SJCRH30 (cell line): ENCODE measurements at places on chromosomes 2 and 18. TPM values are rescaled to one million over a fixed set of nuclear protein-coding genes. Genes with fewer than 3 reads are reported as not detected.

DNA sequence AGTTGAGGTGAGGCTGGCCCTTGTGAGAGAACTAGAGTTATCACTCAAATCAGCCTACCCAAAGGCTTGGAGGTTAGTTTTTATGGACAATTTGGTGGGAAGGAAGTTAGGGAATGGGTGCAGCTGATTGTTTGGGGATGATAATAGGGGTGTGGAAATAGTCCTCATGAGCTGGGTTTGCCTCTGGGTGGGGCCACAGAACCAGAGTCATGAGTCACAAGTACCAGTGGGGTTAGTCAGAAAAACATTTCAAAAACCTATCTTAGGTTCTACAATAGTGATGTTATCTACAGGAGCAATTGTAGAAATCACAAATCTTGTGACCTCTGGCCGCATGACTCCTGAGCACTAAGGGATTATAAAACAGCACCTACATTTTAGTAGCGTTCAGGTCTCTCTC is 630.1 kb upstream of the PIK3C3 start:
- no peak for DNase-seq

GRCh38 chr2:110904116-110904778 is 171.9 kb downstream of the ACOXL start:
- no peak for DNase-seq

- no peak for DNase-seq
Observed at GRCh38 chr2:133760376-133760775, 192.1 kb upstream of the NCKAP5 start.

- DNase-seq, result no peak
Observed at GRCh38 chr2:71586471-71586870, 133.1 kb downstream of the DYSF start.

- no peak for DNase-seq
Observed at GRCh38 chr2:235917506-235917905, 250.7 kb downstream of the GBX2 start.

DNA sequence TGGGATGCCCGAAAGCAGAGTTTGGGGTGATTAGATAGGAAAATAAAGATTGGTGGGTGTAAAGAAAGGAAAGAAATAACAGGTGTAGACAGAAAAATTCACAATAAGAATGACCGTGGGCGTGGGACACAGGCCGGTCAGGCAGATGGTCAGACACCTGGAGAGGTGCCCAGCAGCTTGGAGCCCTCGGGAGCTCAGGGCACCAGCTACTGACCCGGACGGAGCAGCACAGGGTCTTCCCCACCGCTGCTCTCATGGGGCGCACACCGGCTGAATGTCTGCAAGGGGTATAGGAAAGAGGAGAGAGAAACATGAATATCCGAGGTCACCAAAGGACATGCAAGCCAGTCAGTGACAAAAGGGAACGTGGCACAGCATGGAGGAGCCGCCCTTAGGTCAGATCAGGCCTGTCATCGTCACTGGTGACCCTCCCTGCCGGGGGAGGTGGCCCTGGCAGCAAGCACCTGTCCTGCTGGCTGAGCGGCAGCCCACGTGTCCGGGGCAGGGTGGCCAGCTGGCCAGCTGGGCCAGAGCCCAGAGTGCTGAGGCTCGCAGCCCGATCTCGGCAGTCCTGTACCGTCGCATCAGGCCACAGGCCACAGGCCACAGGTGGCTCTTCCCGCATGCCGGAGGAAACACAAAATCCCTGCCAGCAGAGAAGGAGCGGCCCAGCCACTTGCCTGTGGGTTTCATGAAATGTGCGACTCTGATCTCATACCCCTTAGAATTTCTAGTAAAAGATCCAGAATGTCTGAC is 112.0 kb upstream of the NDUFV2 start:
- peak; percentile 23 for DNase-seq

DNA sequence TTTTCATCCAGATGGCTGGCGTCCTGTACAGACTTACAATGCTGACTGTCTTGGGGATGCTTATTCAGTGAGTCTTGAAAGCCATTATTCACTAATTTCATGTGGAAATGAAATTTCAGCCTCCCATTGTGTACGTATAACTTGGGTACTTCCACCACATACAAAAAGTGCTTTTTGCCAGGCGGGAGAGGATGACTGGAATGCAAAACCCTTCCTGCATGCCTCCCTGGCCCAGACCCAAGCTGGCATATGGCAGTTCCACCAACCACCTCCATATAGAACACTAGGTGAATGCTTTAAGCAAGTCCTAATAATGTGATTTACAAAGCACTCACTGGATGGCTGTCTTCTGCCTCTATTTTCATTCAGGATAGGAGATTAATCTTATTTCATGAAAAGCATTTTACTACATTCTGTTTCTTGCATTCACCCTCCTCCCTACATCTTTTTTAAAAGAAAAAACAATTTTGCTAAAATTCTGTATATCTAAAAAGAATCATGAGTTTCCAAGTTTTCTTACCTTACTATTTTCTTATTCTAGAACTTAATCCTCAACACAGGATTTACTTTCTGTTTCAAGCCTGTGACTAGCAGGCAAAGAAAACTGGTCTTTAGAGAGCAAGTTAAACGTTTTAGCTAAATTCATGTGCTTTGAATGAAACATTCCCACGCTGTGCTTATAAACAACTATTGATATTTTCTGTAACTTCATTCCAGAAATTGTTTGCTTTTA is 327.6 kb downstream of the NCKAP5 start:
- no peak for DNase-seq

GRCh38 chr2:48440103-48440390 is 89.9 kb upstream of the STON1 start:
- DNase-seq, result no peak

- DNase-seq, result no peak
Observed at GRCh38 chr18:11658019-11658418, 31.0 kb upstream of the GNAL start.

DNA sequence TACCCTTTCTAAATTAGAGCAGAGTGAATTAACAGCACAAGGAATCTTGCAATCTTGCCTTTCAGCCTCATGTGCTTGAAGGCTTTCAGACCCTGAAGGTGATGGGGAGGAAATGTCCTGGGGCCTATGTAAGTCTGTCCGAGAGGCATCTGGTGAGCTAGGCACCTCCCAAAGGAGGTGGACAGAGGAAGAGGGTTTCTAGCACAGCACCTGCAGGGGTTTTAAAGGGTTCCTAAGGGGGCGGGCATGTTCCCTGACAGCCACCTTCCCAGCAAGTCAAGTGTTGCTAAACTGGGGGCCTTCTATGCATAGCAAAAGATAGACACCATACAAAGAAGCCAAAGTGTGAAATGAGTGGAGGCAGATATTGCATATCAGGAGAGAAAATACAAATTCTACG is 88.5 kb downstream of the CDH2 start:
- no peak for DNase-seq

GRCh38 chr2:221096706-221097567 is 475.2 kb downstream of the EPHA4 start:
- DNase-seq, result peak; percentile 42

DNA sequence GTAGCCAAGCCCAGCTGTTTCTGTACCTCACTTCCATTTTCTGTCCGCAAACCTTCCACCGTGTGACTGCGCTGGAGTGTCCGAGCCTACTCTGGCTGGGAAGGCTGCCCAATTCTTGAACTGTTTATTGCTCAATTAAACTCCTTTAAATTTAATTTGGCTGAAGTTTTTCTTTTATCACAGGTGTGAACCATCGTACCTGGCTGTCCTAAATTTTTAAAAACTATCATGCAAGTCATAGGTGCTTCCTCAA is 6.2 kb upstream of the RNU2-63P start:
- peak; percentile 22 for DNase-seq

- no peak for DNase-seq
Observed at GRCh38 chr2:96665083-96665569, 22.6 kb downstream of the FER1L5 start.

DNA sequence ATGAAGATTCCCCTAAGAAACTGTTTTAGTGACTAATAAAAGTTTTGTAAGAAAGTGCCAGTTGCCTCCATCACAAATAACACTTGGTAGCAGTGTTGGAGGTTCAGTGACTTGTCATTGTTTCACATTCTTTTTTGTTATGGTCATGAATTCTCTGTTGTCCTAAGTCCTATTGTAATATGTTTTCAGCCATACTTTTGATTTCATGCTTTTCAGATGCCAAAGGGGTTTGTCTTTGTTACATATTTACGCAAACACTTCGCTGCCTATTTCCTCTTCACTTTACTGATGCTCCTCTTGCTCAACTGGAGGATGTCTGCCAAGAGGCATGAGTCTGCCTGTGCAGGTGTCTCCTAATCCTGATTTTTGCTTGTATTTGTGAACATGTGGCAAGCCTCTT is 66.6 kb downstream of the PHLPP1 start:
- no peak for DNase-seq

DNA sequence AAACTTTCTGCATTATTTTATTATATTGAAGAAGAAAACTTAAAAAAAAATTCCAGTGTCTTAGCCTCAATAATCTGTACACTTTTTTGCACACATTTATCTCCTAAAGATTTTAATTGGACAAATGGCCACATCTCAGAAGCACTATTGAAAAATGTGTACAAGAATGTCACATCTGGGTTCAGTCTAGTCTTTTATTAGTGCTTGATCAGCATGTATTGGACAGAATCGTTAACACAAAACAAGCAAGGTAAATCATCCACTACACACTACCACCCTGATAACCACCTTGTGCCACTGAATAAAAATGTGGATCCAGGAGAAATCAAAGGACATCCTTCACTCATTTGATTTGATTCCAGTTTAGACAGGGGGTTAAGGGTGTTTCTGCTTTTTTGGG is 554.8 kb downstream of the ARHGAP15 start:
- DNase-seq, result no peak

- DNase-seq, result no peak
Observed at GRCh38 chr18:10205151-10205550, 249.3 kb upstream of the APCDD1 start.

- DNase-seq, result no peak
Observed at GRCh38 chr18:41396211-41396610, 558.8 kb upstream of the PIK3C3 start.

DNA sequence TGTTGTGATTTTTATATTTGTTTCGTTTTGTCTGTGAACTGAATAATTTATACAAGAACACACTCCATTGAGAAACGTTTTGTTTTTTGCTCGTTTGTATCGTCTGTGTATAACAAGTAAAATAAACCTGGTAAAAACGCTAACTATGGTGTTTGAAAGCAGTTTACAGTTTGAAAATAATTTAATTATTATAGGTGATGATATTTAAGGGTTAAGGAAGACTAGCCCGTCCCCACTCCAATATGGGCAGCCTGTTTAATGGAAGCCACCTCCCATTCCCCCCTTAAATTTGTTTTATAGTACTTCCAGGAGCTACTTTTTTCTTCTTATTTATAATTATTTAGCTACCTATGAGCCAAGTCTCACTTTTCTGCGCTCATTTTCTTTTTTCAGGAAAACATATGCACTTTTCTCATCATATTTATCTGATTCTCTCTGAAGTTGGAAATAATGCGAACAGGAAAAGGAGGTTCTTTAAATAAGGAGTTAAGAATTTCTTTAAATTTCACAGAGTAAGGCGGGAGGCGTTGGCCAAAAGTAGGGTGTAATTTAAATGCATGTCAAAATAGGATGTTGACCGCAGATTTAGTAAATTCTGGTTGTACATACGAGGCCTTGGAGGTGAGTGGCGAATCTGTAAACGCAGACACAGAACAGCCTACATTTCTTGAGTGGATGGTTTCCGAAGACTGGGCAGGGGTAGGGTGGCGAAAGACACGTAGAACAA is 9.8 kb downstream of the TBR1 start:
- no peak for DNase-seq

GRCh38 chr2:235594041-235594440 is 100.2 kb downstream of the AGAP1 start:
- DNase-seq, result no peak

- no peak for DNase-seq
Observed at GRCh38 chr2:160167089-160167740, 32.9 kb downstream of the ITGB6 start.

DNA sequence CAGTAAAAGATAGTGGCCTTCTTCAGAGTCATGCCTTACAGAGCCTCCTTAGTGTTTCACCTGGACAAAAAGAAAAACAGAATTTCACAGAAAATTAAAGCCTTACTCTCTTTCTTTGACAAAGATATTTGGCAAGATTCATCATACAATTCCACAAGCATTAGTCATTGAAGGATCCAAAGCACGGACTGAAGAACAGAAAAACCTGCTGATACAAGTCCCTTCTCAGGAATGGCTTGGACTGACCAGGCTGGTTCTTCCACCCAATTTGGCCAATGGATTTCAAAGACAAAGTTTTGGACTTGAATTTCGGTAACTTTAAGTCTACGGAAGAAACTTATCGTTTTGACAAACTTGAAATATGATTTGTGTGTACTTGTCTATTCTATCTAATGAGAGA is 39.1 kb upstream of the GALNT3 start:
- DNase-seq, result no peak

DNA sequence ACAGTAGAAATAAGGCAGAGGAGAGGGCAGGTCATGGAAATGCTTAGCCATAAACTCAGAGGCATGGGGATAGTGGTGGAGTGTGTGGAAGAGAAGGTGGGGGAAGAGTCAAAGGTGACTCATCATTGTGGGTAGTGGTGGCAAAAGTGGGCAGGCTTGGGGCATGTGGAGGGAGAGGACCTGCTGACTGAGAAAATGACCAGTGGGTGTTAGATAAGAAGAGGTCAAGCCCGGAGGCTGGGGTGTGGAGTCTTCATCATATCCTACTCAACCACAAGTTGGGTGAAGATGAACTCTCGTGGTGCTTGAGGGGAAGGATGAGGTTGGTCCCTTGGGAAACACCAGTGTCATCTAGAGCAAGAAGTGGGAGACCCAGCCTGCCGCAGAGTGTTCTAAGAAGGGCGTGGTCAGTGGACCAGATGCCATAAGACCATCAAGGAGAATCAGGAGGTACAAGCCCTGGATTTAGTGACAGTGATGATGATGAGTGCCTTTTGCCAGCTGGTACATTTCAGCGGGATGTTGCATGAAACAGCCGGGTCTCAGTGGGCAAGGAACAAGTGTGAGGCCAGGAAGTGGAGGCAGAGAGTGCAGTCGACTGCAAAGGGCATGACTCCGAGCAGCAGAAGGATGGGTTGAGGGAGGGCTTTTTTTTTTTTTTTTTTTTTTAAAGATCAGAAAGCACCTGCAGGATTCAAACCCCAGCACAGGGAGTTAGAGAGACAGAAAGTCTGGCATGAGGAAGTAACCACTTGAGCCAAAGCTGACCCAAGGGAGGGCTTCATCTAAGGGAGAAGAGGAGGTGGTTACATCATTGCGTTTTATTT is 122.6 kb upstream of the SPRED2 start:
- no peak for DNase-seq

Gene MC4R
- total RNA-seq, result not detected in 2 replicates

Gene ZBTB7C
- 0.03 TPM in 1 of 2 replicates, not detected in the other for total RNA-seq

Gene HOXD1
- 0.06 TPM in 1 of 2 replicates, not detected in the other for total RNA-seq

Gene HOXD12
- total RNA-seq, result 0.10 TPM in 1 of 2 replicates, not detected in the other

Gene MFSD2B
- 0.05 TPM in 1 of 2 replicates, not detected in the other for total RNA-seq

Gene NGEF
- not detected in 2 replicates for total RNA-seq

Gene EPB41L3
- 0.18 TPM in 1 of 2 replicates, not detected in the other for total RNA-seq

Gene RNF144A
- 14.4 and 14.9 TPM in 2 replicates for total RNA-seq

Gene C2orf66
- total RNA-seq, result 0.06 and 0.08 TPM in 2 replicates

Gene FBXO48
- total RNA-seq, result 1.8 and 2.5 TPM in 2 replicates
